ENCODE measurements at places on chromosomes 3 and 15.
A peak's percentile ranks its signal among the peaks of the same experiment; 100 is the strongest.

GRCh38 chr15:59866642-59867041, 137.5 kb upstream of the FOXB1 start:
- no peak for DNase-seq

GRCh38 chr15:60661080-60661645, 182.2 kb upstream of the ICE2 start:
- DNase-seq: no peak

- DNase-seq: no peak
Measured at GRCh38 chr3:3799173-3800079, at the start of gene LRRN1. Gene LRRN1 (plus strand): TSS chr3:3799431. CDS start chr3:3844642, 45,211 bp downstream.

GRCh38 chr3:128309026-128309425, 155.7 kb downstream of the EEFSEC start:
- DNase-seq: no peak

DNA sequence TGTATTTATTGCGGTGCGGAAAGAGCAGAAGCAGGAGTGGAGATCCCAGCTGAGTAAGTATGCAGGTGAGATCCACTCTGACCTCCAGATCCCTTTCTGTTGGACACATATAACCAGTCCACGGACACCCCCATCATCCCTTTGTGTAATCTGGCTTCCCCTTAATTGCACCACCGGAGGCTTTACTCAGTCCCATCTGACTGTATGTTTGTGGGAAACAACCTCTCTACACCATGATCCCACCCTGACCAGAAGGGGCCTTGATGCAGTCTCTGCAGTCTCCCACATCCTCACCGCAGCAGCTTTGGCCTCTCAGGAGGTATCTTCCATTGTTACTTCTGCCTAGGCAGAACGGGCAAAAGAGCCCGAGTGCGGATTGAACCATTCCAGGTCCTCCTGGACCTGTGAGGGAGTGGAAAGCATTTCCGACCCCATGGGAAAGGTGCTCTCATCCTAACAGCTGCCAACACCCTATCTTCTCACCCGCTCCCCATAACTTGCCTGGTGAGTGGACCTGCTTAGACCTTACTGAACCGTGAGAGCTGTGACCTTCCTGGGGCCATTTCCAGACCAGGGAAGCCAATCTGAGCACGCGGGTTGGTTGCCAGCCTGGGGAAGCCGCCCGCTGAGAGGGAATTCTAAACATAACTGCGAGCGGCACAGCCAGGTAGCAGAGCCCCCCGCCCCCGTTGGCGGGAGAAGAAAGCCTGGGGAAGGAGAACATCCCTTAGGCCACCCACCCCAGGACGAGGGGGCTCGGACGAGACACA, 1.1 kb downstream of the SLCO2A1 start:
- DNase-seq: no peak

- no peak for DNase-seq
Measured at GRCh38 chr3:187719628-187720336, 17.4 kb upstream of the RTP2 start.

DNA sequence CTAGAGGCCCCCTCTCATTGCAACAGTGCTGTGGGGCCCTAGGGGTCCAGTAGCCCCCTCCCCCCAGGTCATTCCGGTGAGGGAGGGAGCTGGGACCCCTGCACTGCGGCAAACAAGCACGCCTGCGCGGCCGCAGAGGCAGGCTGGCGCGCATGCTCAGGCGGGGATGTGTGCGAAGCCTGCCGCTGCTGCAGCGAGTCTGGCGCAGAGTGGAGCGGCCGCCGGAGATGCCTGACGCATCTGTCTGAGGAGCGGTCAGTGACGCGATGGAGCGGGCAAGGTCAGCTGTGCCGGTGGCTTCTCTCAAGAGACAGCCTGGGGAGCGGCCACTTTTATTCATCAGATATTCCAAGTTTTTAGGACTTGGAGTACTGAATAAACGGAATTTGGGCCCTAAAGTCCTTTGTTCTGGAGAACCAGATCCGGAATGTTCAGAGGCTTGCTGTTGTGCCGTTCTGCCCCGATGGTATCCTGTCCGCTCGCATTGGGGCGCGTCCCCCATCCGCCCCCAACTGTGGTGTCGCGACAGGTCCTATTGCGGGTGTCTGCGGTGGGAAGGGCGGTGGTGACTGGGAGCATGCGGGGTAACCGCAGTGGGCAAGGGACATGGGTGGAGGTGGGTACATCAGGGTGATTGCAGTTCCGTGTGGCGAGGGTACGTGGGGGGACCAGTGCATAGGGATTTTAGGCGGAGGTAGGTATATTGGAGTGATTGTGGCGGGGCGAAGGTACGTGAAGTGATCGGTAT, at the start of the genes SNRPN and SNURF:
TSS of gene SNRPN (plus strand) at position 205 of the 748 bp plus-strand sequence. CDS start 19,467 bp downstream, outside the sequence.
TSS of gene SNURF (plus strand) at position 205 of the 748 bp plus-strand sequence. CDS start at position 267, 62 bp downstream.
- peak; percentile 22 for DNase-seq

DNA sequence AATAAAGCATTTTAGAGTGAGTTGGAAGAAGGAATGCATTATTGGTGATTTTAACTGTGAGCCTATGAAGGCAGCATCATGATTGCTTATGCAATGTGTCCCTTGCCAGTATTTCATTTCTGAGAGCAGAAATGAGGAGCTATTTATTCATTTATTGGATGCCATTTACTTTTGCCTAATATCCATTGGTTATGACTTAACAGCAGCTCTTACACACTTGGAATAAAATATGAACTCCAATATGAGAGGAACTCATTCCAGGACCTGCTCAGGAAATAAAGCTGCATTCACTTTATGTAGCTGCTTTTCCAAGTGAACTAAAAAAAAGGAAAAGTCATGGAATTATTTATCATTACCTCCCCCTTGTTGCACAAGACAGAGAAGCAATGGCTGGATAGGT, 280.1 kb downstream of the LRTM1 start:
- no peak for DNase-seq

DNA sequence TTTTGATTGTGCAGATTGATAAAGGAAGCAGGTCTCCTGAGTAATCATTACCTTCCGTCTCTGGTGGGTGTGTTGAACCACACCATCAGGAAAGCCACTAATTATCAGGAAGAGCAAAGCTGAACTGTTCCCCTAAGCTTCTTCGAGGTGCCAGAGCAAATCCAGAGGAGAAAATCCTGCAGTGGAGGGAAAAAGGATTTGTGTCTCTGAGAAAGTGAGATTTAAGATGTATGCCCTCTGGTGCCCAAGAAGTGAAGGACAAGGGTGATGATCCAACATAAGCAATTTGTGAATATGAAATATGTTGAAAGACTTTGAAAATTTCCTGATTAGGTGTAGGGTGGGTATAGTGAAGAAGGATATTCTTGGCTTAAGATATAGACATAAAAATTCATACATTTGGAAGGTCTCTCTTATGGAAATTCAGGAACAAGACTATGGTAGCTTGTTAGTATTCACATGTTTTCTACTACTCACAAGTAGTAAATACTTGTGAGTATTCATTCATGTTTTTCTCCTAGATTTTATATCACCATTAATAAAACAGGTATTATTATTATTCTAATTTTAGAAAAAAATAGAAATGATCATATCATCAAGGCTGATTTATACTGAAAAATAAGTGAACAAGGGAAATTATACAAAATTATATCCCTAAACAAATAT, 34.8 kb downstream of the COMMD2 start:
- no peak for DNase-seq

DNA sequence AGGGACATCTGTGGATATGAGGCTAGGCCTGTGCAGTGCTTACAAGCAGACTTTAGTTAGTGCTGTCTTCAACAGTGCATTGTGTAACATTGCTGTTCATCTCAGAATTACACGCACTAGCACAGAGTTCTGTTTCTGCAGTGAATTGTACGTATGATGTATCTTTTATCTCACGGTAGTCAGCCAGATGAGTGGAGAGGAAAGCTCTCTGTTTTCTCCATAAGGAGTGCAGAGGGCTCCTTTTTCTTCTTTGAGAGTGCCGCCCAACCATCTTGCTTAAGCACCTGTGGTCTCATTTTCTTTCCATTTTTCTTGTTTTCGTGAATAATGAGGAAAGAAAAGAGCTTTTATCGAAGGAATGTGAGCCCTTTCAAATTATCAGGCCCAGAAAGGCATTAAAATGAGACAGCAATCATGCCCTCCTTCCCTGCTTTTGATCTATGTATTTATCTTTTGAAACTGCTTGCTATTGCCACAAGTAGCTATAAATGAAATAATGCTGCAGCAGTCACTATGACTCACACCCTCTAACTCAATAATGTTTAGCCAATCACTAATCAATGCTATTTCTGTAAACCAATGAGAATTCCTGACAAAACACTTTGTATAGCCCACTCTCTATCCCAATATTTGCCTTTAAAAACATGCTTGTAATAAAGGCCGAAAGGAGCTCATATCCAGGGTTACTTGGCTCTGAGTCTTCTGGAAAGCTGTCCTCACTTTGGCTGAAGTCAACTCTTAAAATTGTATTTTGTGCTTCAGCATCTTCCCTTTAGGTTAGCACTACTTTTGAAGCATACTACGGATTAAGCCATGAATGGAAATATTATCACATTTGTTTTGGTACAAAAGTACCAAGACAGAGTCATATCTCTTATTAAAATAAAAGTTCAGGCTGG, 226.0 kb upstream of the P2RY1 start:
- no peak for DNase-seq

DNA sequence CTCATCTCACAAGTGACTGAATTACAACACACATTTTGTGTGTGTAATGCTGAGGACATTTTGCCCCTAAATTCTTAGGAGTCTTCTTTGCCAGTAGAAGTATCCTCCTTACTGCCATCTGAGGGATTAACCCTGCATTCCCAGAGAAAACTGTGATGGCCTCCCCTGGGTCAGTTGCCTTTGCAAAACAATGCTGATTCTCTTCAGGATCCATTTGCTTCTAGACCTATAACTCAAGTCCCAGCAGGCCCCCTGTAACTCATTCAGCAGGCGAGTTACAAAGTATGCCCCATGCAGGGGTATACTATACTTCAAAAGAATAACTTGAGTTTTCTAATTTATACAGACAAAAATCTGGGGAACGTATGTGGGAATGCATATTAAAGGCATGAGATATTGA, 6.6 kb upstream of the MCF2L2 start:
- DNase-seq: no peak

- no peak for DNase-seq
Measured at GRCh38 chr15:25249236-25250010, 189.4 kb downstream of the UBE3A start.

GRCh38 chr3:134463676-134464063, 22.1 kb downstream of the ANAPC13 start:
- DNase-seq: no peak

DNA sequence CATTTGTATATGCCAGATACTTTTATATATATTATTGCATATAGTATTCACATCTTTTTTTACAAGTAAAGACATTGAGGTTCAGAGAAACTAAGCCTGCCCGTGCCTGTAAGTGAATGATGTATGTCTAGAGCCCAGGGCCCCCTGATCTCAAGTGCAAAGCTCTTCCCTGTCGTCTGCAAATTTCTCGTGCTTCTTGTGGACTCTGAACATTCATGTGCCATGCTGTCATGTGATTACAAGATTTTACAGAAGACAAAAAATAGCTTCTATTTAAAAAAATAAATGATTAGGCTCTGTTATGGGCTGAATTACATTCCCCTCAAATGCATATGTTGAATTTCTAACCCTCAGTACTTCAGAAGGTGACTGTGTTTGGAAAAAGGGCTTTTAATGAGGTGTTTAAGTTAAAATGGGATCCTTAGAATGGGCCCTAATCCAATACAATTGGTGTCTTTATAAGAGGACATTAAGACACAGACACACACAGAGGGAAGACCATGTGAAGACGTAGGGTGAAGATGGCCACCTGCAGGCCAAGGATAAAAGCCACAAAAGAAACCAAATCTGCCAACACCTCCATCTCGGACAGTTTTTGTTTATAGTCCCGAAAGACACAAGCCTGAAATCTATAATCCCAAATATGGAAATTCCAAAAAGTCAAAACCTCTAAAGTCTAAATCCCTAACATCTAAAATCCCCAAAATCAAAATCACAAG, 3.9 kb upstream of the MASP1 start:
- no peak for DNase-seq

DNA sequence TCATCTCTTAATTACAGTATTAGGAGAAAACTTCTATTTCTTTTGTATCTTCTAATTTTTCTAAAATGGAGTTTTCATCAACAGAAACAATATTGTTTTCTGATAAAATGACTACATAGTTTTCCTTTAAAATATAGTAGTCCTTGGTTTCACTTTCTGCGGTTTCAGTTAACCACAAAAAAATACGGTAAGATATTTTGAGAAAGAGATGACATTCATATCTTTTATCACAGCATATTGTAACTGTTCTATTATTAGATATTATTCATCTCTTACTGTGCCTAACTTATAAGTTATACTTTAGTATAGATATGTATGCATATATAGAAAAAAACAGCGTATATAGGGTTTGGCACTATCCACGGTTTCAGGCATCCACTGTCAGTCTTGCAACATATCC, 2.3 kb downstream of the B4GALT4 start:
- no peak for DNase-seq

GRCh38 chr3:37096975-37097374, 77.4 kb downstream of the LRRFIP2 start:
- DNase-seq: no peak

DNA sequence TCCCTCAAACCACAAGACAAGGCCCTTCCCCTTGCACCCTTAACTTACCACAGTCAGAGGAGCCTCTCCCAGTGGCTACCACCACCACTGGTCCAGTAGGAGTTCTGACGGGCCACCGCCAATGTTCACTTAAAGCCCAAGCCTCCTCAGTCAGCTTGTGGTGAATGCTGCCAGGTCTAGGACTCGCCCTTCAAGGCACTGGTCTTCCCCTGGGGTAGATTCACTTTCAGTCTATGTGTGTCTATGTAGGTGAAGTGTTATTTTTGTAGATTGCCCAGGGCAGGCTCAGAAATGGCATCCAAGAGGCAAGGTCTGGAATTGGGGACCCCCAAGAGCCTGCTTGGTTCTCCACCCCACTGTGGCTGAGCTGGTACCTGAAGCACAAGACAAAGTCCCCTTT, 15.4 kb upstream of the CASR start:
- no peak for DNase-seq

- no peak for DNase-seq
Measured at GRCh38 chr3:57145852-57146251, 19.3 kb downstream of the IL17RD start.

- DNase-seq: no peak
Measured at GRCh38 chr3:99023590-99024192, 122.2 kb upstream of the DCBLD2 start.

GRCh38 chr15:68565726-68566125, 13.1 kb upstream of the CORO2B start:
- no peak for DNase-seq

GRCh38 chr3:113794526-113794925, 44.1 kb upstream of the GRAMD1C start:
- DNase-seq: no peak

GRCh38 chr3:12527757-12528143, 17.5 kb downstream of the MKRN2OS start:
- no peak for DNase-seq

GRCh38 chr3:44890852-44891251, 16.4 kb downstream of the TGM4 start:
- DNase-seq: no peak

DNA sequence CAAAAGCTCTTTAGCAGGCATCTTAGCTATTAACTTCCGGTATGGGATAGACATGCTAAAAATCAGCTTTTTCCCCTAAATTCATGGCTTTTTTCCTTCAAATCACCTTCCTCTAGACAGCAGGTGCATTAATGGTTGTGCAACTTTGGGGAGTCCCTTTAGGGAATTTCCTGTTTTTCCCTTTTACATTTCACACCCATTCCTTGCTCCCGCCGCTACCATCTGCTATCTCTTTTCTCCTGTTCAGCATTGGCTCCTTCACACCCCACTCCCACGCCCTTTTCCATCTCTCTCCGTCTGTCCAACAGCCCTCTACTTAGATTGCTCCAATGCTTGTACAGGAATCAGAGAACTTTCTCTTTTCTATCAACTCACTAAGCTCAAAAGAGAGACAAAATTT, 43.4 kb downstream of the FEZF2 start:
- DNase-seq: no peak

GRCh38 chr3:30664884-30665283, 58.5 kb downstream of the TGFBR2 start:
- no peak for DNase-seq
